ENCODE measurements at places on chromosomes 2 and 18. TPM values are rescaled to one million over a fixed set of nuclear protein-coding genes. Genes with fewer than 3 reads are reported as not detected.

MAL gene
- polyA plus RNA-seq = not detected

EFR3B gene
- polyA plus RNA-seq = not detected

DNA sequence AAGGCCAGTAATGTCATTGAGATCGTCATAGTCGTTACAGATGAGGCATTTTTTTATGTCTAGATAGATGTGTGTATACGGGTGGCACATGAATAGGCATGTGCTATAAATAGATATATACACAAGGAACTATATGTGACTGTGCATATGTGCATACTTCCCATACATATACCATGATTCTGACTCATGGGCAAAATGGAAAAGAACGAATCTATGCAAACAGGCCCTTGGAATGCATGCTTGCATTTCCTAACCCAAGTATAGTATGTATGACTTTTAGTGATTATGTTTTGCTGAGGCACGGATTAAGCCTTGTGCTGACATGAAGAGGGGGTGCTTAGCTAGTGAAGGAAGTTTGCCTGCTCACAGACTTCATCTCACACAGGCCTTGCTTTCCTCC is 111.7 kb downstream of the BCL11A start:
- no peak for DNase-seq

DNA sequence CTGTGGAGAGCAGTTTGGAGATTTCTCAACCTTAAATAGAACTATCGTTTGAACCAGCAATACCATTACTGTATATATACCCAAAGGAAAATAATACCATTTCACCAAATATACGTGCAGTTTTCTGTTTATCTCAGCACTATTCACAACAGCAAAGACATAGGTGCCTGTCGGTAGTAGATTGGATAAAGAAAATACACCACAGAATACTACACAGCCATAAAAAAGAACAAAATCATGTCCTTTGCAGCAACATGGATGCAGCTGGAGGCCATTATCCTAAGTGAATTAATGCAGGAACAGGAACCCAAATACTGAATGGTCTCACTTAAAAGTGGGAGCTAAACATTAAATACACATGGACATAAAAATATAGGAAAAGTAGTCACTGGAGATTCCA is 81.3 kb downstream of the SMCHD1 start:
- no peak for DNase-seq
